ENCODE measurements at places on chromosomes 3 and 15. TPM values are rescaled to one million over a fixed set of nuclear protein-coding genes. Genes with fewer than 3 reads are reported as not detected.

The CNOT10 gene
- 46.5 TPM for total RNA-seq

The LRTM1 gene
- not detected for total RNA-seq

The AHSG gene
- not detected for total RNA-seq

The SERINC4 gene
- total RNA-seq, result 0.50 TPM

The SLC9C1 gene
- total RNA-seq, result not detected

The FANCD2OS gene
- total RNA-seq, result not detected

The ARID3B gene
- total RNA-seq, result 77.1 TPM

The TRAT1 gene
- 2.7 TPM for total RNA-seq

The LOXL1 gene
- total RNA-seq, result 0.36 TPM

The ITPKA gene
- 0.22 TPM for total RNA-seq

DNA sequence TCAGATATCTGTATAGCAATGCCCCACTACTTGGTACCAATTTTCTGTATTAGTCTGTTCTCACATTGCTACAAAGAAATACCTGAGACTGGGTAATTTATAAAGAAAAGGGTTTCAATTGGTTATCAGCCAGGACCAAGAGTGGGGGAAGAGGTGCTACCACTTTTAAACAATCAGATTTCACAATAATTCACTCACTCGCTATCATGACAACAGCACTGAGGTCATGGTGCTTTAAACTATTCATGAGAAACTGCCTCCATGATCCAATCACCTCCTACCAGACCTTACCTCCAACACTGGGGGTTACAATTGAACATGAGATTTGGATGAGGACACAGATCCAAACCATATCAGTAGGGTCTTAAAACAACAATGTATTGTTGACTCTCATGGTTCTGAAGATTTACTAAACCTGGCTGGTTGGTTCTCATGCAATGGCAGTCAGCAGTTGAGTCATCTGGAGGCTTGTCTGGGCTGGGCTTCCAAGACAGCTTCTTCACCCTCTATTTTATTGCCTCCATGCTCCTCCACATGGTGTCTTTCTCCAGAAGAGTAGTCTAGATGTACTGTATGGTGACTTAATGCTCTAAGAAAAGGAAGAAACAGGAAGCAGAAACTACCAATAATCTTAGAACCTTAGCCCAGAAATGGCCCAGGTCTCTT is 21.2 kb upstream of the TM4SF4 start:
- peaks cover 16% of the 10 kb centered on the region for H3K4me1 ChIP-seq
- H3K4me3 ChIP-seq, result no peak overlapping the region
- H3K27me3 ChIP-seq, result no peaks in the 10 kb centered on the region
- peaks cover 9% of the 10 kb centered on the region for H3K36me3 ChIP-seq
- DNase-seq, result no peak
- no peak overlapping the region for H3K27ac ChIP-seq

GRCh38 chr3:72004749-72005292 is 219.9 kb upstream of the PROK2 start:
- H3K4me3 ChIP-seq, result no peak overlapping the region
- peaks cover 16% of the 10 kb centered on the region for H3K27me3 ChIP-seq

GRCh38 chr15:99981191-99981647 is 248.0 kb upstream of the LYSMD4 start:
- peaks cover 14% of the 10 kb centered on the region for H3K27me3 ChIP-seq
- H3K4me1 ChIP-seq, result no peaks in the 10 kb centered on the region
- no peaks in the 10 kb centered on the region for H3K36me3 ChIP-seq
- no peak overlapping the region for H3K27ac ChIP-seq
- peak; percentile 51 for DNase-seq
- no peak overlapping the region for H3K4me3 ChIP-seq

GRCh38 chr3:196619223-196619622 is 20.3 kb upstream of the NRROS start:
- no peak for DNase-seq
- no peaks in the 10 kb centered on the region for H3K36me3 ChIP-seq
- peaks cover 16% of the 10 kb centered on the region for H3K4me1 ChIP-seq
- H3K27ac ChIP-seq, result peak overlapping the region; percentile 16

DNA sequence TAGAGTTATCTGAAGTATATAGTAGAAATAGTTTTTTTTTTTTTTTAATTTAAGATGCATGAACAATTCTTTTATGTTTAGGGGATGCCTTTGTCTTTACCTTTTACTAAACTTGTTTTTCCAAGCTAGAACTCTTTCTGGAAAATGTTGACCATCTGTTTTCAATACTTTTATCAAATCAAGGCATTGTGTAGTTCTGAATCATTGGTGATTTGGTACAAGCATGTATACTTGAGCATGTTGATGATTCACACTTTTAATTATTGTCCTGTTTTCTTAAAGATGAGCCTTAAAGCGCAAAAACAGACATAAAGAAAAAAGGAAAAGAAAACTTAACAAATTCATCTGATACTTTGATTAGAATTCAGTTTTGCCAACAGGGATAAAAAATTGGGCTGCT is 28.3 kb downstream of the PDCD6IP start:
- peaks cover 24% of the 10 kb centered on the region for H3K36me3 ChIP-seq
- H3K4me1 ChIP-seq, result peaks cover 4% of the 10 kb centered on the region
- H3K27ac ChIP-seq, result no peak overlapping the region
- H3K27me3 ChIP-seq, result no peaks in the 10 kb centered on the region
- H3K4me3 ChIP-seq, result no peak overlapping the region
- no peak for DNase-seq

GRCh38 chr15:82312586-82313349 is 36.5 kb downstream of the GOLGA6L10 start:
- peaks cover 13% of the 10 kb centered on the region for H3K36me3 ChIP-seq
- no peak overlapping the region for H3K27ac ChIP-seq
- DNase-seq, result no peak
- no peak overlapping the region for H3K4me3 ChIP-seq
- peaks cover 3% of the 10 kb centered on the region for H3K27me3 ChIP-seq
- no peaks in the 10 kb centered on the region for H3K4me1 ChIP-seq

GRCh38 chr15:39748276-39748675 is 34.4 kb downstream of the FSIP1 start:
- no peaks in the 10 kb centered on the region for H3K36me3 ChIP-seq
- H3K27me3 ChIP-seq, result peaks cover 2% of the 10 kb centered on the region
- H3K4me1 ChIP-seq, result no peaks in the 10 kb centered on the region
- no peak overlapping the region for H3K4me3 ChIP-seq
- H3K27ac ChIP-seq, result no peak overlapping the region

GRCh38 chr15:66953523-66954229 is 111.7 kb upstream of the SMAD3 start:
- H3K27ac ChIP-seq, result no peak overlapping the region
- no peaks in the 10 kb centered on the region for H3K4me1 ChIP-seq
- H3K27me3 ChIP-seq, result peaks cover 7% of the 10 kb centered on the region

DNA sequence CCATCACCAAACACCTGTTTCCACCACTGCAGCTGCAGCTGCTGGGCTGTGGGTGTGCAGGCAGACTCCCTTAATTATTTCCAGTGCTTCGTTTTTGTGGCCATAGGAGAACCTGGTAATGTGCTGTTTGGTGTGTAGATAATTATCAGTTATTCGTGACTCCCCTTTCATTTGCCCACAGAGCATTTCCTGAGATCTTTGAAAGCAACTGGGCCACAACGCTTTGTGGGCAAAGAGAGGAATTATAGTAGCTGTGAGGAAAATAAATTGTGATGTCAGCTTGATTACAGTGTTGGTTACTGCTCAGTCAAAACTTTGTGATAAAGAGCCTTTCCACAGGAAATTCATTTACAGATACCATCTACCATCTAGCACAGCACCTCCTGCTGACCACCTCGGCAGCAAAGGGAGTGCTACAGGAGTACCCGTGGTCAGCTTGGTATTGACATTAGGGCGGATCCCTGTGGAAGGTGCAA is 193.3 kb upstream of the SLCO3A1 start:
- H3K27me3 ChIP-seq, result peaks cover 43% of the 10 kb centered on the region
- no peak for DNase-seq

DNA sequence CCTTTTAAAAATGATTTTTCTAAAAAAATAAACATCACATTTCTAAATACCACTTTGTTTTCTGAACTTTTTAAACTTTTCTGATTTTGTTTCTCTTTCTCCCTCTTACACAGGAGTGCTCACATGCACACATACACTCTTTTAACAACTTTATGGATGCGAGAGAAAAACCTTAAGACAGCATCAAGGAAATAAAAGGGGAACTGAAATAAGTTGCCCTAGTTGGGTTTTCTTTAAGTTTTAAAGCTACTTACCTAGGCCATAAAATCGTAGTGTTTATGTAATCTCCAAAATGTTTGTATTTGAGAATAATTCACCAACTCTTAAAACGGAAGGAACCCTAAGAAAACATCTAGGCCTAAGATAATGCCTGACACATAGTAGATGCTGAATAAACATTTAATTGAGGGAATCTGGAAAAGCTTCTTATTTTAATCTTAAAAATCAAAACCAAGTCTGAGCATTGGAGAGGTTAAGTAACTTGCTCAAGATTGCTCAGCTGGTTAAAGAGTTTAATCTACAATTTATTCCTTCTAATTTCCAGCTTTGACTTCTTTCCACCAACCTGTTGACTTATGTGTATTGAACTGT is 1.2 kb upstream of the BBX start:
- no peaks in the 10 kb centered on the region for H3K36me3 ChIP-seq
- no peak for DNase-seq
- H3K27me3 ChIP-seq, result peaks cover 13% of the 10 kb centered on the region
- H3K27ac ChIP-seq, result no peak overlapping the region
- no peak overlapping the region for H3K4me3 ChIP-seq

GRCh38 chr3:10335871-10336622 is 15.1 kb upstream of the SEC13 start:
- DNase-seq, result no peak
- H3K4me1 ChIP-seq, result no peaks in the 10 kb centered on the region
- H3K4me3 ChIP-seq, result no peak overlapping the region

GRCh38 chr3:186181901-186182300 is 73.0 kb upstream of the ETV5 start:
- no peak for DNase-seq
- H3K27ac ChIP-seq, result peak overlapping the region; percentile 98
- H3K4me1 ChIP-seq, result peaks cover 79% of the 10 kb centered on the region

GRCh38 chr3:196886144-196886543 is 18.4 kb downstream of the SENP5 start:
- peak overlapping the region; percentile 3 for H3K4me3 ChIP-seq
- no peaks in the 10 kb centered on the region for H3K36me3 ChIP-seq
- peaks cover 29% of the 10 kb centered on the region for H3K4me1 ChIP-seq

GRCh38 chr3:16290827-16291196 is 25.8 kb downstream of the OXNAD1 start:
- DNase-seq, result no peak
- H3K27ac ChIP-seq, result peak overlapping the region; percentile 89
- peak overlapping the region; percentile 85 for H3K4me3 ChIP-seq
- no peaks in the 10 kb centered on the region for H3K27me3 ChIP-seq
- H3K36me3 ChIP-seq, result peaks cover 28% of the 10 kb centered on the region

GRCh38 chr3:172177046-172177445 is 137.7 kb downstream of the FNDC3B start:
- H3K4me3 ChIP-seq, result no peak overlapping the region
- DNase-seq, result no peak
- H3K27ac ChIP-seq, result peak overlapping the region; percentile 55
- peaks cover 22% of the 10 kb centered on the region for H3K36me3 ChIP-seq
- H3K4me1 ChIP-seq, result peaks cover 72% of the 10 kb centered on the region
- no peaks in the 10 kb centered on the region for H3K27me3 ChIP-seq

GRCh38 chr3:104472221-104472620 is 894.5 kb upstream of the ALCAM start:
- peaks cover 9% of the 10 kb centered on the region for H3K36me3 ChIP-seq
- no peak overlapping the region for H3K27ac ChIP-seq
- H3K27me3 ChIP-seq, result no peaks in the 10 kb centered on the region
- H3K4me1 ChIP-seq, result no peaks in the 10 kb centered on the region
- no peak overlapping the region for H3K4me3 ChIP-seq
- DNase-seq, result no peak

DNA sequence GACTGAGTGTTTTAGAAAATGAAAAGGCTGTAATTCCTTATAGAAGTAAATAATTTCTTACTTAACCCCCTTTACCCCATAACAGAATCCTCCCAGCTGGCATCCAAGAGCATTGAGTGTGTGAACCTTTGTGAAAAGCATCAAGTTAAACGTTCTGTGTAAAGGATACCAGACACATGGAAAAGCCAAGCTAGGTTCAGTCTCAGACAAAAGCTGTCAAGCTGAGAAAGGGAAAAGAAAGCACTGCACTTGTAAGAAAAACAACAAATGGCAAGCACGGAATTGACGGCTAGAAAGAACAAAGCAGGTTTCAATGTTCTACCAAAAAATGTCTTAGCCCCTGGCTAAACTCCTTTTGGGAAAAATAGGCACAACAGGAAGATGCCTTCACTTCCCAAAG is 176.5 kb downstream of the FHIT start:
- no peaks in the 10 kb centered on the region for H3K4me1 ChIP-seq
- H3K27me3 ChIP-seq, result no peaks in the 10 kb centered on the region
- no peak overlapping the region for H3K4me3 ChIP-seq
- DNase-seq, result no peak

All from natural killer cell treated with Interleukin-12 subunit alpha and Interleukin-12 subunit beta and Interleukin-15 and Interleukin-18, amount 100 ng/mL, for 72 hours (primary cell).